Activated T-cell treated with anti-CD3 and anti-CD28 coated beads for 1 hour (primary cell): ENCODE measurements at places on chromosomes 2 and 18.

DNA sequence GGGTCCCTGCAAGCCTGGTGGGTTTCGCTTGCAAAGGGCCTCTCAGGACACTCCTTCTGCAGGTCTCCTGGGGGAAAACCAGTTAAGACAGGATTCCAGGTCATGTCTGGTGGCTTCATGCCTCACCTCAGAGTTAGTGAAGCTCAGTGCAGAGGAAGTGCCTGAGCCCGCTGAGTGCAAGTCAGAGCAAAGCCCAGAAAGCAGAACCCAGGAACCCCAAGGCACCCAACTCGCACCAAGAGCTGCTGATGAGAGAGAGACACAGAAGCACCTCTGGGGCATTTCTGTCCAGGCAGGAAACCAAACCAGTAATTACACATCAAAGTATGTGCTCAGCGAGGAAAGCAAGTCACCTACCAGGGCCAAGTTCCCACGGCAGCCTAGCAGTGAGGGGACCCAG, 78.4 kb downstream of the ARHGEF4 start:
- DNase-seq, result no peak

DNA sequence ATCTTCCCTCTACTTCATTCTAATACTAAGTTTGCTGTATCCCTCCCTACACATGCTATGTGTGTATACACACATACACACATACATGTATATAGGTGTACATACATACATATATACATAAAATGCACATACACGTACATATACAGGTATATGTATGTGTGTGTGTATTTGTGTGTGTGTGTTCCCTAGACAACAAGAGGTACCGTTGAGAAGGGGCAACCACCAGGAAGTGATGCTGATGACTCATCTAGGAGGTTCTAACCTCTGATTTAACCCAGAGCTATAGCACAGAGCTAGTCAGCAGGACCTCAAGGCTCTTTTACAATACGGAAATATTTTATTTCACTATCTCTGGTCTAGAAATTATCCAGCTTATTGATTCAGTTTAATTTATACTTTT, 139.2 kb downstream of the LAMA3 start:
- DNase-seq, result peak; percentile 17

DNA sequence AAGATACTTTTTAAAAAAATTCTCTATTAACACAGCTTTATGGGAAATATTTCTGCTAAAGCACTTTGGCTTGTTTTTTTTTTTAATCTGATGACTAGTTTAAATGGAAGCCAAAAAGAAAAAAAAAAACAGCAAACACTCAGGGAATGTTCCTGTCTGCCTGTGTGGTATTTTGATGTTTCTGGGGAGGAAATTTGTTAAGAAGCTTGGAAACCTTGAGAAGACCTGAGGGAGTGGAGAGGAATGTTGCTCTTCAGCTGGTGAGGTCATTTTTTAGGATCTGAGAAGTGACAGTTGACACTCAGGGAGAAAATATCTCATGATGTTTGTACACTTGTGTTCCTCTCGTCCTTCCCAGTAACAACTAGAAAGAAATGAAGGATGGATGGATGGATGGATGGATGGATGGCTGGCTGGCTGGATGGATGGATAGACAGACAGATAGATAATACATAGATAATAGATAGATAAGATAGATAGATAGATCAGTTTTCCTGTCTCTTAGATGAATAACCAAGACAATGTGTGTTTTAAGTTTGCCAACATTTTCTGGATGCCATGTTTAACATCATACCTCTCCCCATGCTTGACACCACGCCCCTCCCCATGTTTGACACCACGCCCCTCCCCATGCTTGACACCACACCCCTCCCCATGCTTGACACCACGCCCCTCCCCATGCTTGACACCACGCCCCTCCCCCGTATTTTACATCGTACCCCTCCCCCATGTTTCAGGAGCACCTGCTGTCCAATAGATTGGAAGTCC, 84.8 kb downstream of the CTIF start:
- no peak for DNase-seq

DNA sequence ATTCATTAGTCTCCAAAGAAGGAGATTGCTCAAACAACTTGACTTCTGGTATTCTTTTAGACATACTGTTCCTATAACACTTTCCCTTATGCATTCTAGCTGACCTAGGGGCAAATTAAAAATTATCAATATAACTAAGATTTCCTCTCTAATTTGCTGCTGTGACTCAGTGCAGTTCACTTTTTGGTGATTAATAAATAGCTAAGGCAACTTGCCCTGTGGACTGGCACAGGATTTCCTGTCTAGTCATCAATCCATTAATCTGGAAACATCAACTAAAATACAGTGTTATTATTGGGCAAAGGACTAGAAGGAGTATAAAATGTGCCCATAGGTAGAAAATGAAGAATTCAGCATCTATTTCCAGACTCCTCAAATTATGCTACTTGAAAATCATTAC, 83.5 kb upstream of the SERPINE2 start:
- no peak for DNase-seq

- DNase-seq, result no peak
Observed at GRCh38 chr18:61360404-61361383, 27.5 kb downstream of the CDH20 start.

- DNase-seq, result no peak
Observed at GRCh38 chr18:21502661-21503060, 97.8 kb downstream of the ESCO1 start.

DNA sequence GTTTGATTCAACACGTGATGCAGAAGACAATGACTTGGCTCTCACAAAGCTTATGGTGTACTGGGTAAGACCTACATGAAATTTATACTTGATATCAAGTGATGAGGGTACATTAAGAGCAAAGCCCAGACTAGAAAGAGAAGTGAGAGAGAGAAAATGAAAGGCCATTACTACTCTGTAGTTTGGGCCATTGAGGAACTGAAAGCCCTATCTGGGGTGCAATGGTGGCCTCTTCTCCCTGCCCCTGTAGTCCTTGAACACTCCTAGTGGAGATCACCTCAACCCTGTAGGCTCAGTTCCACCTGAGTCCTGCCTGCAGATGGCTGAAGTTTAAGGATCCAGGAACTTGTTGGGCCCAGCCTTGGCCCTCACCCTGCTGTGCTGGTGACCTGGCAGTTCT, 569.8 kb upstream of the MEX3C start:
- no peak for DNase-seq

- DNase-seq, result no peak
Observed at GRCh38 chr18:56202678-56203077, 435.7 kb downstream of the TXNL1 start.

DNA sequence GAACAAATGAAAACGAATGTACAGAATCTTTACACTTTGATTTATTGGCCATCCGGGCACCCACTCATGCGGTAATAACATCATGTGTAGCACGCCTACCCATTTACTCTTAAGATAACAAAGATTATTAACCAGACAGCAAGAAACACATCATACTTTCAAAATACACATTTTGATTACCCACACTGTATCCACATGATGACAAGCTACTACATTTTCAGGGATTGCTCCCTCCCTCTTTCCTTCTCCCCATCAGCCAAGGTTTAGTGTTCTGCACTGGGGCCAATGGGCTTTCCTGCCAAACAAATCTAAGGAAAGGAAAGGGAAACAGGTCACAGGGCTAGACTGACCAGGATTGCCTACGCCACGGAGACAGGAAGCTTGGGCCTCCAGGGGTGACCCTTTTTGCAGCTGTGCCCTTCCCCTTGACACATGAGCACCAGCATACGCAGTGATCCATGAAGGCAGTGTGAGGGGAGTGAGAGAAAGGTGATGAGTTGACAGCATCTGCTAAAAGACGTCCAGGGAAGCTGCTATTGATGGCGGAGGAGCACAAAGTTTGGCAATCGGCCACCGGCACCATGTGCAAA, 76.5 kb downstream of the ZNF521 start:
- DNase-seq, result no peak

DNA sequence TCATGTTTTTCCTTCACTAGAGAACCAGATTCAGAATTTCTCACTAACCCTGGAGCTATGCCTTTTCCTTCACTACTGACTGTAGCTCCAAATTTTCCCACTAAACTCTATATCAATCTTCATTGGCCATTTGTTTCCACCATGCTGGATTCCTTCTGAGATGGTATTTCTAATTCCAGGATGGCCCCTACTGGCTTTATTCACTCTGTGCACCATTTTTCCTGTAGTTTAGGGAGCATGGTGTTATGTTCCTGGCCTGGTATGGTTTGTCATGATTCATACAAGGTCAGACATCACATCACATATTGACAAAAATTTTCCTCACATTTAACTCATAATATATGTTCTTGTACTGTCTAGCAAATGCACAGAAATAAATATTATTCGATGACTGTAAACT, 229.2 kb upstream of the TFPI start:
- no peak for DNase-seq

DNA sequence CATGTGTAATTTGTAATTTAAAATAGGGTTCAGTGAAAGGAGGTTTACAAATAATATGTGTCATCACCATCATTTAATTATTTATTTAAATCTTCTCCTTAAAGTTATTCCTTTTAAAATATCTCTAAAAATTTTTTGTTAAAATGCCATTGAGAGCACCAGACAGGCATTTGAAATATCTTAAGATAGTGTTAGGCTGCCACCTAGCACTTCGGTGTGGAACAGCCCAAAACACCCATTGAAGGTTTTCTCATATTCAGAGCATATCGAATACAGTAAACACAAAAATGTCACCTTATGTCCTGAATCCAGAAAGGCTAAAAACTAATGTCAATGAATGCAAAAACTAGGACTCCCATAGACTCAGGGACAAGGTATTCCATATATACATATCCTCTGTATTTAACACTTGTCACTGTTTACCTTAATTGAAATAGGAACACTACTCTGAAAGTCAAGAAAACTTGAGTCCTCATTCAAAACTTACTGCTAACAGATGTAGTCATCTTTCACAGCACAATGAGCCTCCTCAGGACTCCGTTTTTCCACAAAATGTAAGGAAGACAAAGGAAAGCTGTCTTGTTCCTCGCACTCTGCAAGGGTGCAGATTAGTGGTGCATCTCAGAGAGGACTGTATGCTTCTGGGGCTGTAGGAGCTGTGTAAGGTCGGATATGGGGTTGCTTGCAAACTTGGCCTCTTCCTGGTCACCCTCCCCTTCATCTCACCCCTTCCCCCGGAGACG, 329.5 kb downstream of the PAX3 start:
- no peak for DNase-seq

DNA sequence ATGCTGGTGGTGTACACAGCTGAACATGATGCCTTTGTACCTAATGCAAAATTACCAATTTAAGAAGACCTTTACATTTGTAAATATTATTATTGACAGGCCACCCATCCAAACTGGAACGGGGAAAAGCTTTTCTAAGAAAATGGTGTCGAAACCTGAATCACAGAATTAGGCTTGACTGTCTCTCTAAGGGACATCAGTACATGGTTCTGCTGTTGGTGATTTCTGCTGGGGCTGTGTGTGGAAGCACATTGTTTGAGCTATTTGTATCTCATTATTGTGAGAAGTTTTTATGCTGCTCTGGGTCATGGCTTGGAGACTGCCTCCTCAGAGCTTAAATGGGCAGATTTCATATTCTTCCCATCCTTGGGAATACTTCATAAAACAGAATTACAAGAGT, 420.9 kb upstream of the POU3F3 start:
- DNase-seq, result no peak

DNA sequence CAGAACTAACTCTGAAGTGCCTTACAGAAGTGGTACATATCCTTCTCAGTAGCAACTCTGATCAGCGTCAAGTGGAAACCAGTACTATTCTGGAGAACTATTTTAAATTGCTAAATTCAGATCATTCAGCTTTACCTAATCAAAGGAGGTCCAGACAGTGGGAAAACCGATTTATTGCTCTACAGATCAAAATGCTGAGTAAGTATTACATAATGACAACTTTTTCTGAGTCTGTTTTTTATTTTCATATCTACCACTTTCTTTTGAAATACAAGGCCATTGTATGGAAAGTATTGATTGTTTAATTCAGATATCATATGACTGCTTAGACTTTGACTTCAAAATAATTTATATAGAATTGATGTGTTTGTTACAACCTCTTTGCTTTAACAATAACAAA, 68.7 kb downstream of the NBEAL1 start:
- DNase-seq, result no peak

DNA sequence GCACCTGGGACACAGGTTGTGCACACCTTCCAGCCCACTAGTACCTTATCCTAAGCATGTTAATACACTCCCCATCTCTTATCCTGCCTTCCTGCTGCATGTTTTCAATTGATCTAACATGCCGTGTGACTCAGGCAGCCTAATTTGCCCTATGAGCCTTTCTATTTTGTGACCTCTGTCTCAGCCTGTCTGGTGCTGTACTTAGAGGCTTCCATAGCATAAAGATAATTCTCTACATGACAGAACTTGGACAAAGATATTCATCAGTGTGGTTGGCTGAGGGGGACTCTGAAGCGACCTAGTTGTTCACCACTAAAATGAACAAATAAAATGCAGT, 8.6 kb upstream of the TMEM37 start:
- DNase-seq, result no peak

GRCh38 chr2:52141076-52141475, 1109.1 kb upstream of the NRXN1 start:
- DNase-seq, result no peak

- DNase-seq, result no peak
Observed at GRCh38 chr18:7576685-7577084, 9.6 kb downstream of the PTPRM start.

DNA sequence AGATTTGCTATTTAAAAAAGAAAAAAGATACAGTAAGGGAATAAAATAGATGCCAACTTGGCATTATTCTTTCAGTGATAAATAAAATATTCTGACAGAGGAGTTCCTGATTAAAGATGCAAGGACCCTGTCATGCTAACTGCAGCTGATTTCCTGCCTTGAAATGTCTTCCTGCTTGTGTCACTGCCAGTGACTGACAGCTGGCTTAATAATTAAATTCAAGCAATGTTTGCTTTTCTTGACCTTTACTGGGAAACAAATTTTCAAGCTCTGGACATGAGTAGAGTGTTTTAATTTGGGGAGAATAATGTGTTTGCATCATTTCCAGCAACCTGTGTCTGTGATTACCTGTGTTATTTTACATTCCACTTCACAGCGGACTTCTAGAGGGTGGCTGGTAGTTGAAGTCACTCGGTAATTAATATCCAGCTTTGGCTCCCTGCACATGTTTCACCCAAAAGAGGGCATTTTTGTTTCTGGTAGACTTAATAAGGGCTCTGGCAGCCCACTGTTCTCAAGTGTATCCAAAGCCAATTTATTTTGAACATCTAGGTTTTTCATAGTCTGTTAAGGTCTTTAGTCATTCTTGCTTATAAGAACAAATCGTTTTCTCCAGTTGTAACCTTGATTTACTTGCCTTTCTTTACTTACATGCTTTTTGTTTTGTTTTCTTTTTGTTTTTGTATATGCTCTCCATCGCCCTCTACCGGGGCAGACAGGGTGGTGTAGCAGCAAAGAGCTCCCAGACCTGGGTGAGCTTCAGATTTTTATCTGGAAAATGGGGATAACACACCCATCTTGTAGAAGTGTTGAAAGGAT, 48.5 kb upstream of the PROKR1 start:
- peak; percentile 31 for DNase-seq

GRCh38 chr18:39772155-39772919, 2182.7 kb upstream of the PIK3C3 start:
- no peak for DNase-seq
